ENCODE measurements at places on chromosomes 1 and 21.
A peak's percentile ranks its signal among the peaks of the same experiment; 100 is the strongest.

DNA sequence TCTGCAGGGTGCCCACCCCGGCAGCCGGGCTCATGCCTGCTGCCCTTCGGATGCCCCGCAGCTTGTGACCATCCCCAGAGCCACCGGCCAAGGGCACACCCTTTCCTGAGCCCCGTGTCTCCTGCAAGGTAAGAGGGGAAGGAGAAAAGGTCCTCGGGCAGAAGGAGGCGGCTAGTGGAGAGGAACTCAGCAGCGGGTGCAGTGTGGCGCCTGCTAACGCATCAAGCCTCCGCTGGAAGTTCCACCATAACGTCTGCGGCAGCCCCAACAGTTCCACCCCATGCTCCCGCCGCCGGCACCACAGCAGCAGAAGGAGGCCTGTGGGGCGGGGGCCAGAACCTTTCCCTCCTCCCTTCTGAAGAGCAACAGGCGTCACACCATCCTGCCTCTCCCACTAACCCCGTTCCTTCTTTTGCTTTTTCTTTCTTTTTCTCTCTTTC is 990 bp downstream of the VWA5B1 start:
- peak; percentile 12 for DNase-seq

GRCh38 chr1:166127003-166127402 is 39.8 kb downstream of the FAM78B start:
- no peak for DNase-seq

GRCh38 chr1:17539118-17539476 is 401 bp upstream of the ARHGEF10L start:
- DNase-seq: no peak

- no peak for DNase-seq
Observed at GRCh38 chr1:95229037-95229436, 5.0 kb upstream of the RWDD3 start.

- no peak for DNase-seq
Observed at GRCh38 chr1:224791362-224791941, 138.0 kb upstream of the DNAH14 start.

DNA sequence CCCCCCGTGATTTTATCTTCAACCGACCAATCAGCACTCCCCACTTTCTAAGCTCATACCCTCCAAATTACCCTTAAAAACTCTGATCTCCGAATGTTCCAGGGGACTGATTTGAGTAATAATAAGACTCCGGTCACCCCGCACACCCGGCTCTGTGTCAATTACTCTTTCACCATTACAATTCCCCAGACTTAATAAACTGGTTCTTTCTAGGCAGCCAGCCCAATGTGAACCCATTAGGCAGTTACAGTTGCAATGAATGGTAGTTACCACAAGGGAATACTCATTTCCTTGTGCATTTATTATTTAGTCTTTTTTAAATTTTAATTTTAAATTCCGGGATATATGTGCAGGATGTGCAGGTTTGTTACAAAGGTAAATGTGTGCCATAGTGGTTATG is 177.9 kb downstream of the HFM1 start:
- DNase-seq: no peak

DNA sequence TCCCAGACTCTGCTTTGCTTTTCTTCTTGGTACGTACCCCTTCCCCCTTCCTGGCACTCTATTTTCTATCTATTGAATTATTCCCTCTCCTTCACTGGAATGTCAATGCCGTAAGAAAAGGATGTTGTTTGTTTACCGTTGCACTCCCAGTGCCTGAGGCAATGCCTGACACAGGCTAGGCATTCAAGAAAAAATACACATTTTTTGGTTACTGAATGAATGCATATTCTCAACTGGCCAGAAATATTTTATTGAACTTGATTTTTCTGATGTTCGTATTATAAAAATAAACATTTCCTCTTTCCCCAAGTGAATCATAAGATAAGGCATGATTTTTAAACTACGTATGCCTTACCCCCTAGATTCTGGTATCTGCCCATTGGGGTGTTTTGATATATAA is 41.2 kb downstream of the GNG12 start:
- DNase-seq: no peak

DNA sequence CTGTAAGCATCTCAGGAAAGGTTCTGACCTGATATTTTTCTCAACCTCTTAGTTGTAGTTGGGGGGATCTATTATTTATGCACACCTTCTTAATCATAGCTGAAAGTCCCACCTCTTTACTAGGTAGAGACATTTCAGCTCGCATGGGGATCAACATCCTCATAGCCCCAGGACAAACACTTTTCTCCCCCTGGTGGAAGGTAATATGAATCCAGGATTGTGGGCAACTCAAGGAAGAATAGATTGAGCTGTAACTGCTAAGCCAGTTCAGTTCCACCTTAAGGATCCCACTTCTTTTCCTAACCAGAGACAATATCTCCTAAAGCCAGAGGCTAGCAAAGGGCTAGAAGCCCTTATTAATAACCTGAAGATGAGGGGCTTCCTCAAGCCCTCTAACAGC is 25.4 kb upstream of the SMYD3 start:
- DNase-seq: no peak

DNA sequence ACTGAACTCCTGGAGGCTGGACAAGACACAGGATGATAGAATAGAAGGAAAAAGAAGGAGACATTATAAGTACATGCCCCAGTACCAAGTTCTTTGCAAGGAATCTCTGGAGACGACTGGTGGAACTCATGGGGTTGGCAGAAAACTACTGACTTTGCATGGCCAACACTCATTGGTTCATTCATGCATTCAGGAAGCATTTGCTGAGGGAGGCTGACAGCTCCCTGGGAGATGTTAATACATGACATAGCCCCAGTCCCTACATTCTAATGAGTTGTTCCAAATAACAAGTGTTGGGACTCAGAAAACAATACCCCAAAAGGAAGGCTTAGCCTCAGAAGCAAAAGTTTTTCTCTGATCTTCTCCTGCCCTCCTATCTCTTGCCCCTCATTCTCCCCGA is 172.8 kb upstream of the IRF2BP2 start:
- no peak for DNase-seq

DNA sequence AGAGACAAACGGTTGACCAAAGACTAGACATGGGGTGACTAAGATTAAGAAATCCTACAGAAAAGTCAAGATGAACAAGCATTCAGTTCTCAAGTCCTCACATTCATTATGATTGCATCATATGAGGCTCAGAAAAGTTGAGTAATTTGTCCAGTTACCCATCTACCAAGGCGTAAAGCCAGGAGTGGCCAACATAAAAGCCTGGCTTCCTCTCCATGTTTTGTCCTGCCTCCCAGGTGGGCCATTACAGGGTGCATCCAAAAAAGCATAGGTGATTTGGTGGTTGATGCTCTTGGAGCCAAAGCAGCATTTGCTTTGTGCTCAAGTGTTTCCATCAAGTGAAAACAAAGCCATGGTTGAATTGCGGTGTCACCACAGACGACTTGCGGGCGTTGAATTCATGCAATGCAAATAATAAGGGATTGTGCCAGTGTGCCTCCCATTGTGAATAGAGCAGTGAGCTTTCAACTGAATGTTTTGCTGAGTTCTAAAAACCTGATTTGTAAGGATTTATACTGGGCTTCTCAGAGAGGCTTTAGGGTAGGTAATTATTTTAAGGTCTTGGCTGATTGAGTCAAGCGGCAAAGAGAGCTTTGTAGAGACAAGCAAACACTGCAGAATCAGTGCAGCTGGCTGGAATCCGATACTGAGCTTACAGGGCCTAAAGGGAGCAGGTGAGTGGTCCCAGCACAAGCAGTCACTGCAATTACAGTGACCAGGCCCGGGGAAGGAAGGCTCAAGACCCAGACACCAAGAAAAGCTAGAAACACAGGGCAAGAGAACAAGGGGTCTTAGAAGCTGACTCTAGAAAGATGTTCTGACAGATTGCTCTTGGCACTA is 54.1 kb downstream of the KCNJ15 start:
- no peak for DNase-seq

DNA sequence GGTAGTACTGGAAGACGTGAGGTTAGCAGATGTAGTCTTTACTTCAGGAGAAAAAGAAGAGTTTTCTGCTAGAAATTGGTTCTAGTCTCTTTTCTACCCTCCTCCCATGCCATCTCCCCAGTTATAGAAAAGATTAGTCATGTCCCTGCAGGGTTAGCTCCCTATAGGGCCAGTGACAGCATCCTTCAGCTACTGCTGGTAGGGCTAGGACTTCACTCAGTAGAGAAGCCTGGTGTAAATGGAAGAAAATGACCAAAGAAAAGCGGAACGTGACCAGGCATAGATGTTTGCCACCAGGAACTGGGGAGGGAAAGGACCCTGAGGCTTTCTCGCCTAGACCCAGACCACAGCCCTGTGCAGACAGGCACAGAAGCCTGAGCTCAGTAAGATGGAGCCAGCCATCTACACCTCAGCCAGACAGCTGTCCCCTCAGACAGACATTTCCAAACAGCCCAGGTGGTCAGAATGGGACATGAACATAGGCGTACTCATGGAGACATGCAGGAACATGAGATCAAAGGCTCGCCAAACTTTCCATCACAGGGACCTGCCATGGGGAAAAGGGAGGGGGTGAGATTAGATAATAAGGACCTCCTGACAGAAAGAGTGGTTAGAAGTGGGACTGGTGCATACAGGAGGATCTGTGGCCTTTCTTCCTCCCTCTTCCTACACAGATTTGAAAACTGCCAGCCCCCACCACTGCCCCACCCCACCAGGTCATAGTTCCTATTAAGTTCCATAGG is 23.5 kb upstream of the SLAMF9 start:
- no peak for DNase-seq

DNA sequence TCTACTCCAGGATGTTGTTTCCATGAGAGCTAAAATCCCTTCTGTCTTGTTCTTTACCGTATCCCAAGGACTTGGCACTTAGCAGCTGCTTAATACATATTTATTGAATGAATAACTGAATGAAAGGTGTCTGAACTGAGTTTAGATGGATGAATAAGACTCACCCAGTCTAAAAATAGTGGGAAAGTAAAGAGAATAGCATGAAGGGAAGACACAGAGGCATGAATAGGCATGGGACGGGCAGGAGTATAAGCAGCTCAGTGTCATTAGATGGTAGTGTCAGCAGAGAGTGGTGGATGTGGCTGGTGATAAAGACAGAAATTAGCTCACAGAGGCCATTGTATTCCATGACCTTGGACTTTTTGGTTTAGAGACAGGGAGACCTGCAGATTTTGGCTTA is 9.2 kb downstream of the IL12RB2 start:
- no peak for DNase-seq

- no peak for DNase-seq
Observed at GRCh38 chr1:4108331-4108730, 208.3 kb upstream of the C1orf174 start.

- no peak for DNase-seq
Observed at GRCh38 chr1:158999316-159000069, 10.2 kb upstream of the IFI16 start.

DNA sequence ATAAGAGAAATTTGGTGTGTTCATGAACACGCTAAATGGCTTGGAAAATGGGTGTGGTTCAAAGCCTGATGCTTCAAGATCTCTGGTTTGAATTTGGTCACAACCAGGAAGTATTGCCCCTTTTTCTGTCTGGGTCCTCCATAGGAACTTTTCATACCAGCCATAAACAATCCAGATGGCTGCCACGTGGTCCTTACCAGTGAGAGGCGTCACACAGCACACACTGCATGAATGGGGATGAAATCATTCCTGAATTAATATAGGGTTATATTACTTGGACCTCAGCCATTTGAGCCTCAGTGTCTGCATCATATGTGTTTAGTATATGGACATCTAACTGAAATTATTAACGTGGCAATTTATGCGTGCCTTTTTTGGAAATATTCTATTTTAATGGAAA is 64.0 kb downstream of the PRRX1 start:
- DNase-seq: no peak

DNA sequence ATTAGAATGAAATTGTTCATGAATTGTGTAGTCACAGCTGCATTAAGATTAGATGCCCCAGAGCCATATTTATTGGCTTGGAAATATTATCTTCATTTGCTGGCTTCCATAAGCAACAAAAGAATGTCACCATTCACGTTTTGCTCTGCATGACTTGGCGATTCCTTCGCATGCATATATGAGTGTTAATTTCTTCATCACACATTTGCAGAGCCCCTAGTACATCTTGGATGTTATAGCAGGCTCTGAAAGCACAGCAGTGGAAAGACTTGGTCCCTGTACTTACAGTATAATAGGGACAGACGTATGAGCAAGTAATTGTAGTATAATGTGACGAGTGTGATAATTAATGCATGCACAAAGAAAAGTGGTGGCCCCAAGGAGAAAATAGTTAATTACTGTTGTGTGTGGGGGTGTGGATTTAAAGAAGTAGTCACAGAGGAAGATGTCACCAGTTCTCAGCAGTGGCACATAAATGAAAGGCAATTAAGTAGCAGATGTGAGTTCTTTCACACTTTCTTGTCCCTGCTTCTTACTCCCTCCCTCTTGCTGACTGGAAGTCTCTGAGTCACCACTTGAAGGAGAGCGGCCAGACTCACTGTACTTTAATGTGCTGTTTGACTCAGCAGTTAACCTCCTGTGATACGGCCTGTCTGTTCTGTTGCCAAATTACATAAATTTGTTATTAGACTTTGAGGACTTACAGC is 21.0 kb downstream of the S100A10 start:
- DNase-seq: peak; percentile 65

- DNase-seq: no peak
Observed at GRCh38 chr1:227459326-227459841, 104.0 kb upstream of the ZNF678 start.

GRCh38 chr1:3905953-3906671 is 6.0 kb upstream of the C1orf174 start:
- DNase-seq: no peak

- no peak for DNase-seq
Observed at GRCh38 chr1:29121936-29122681, 1.6 kb downstream of the TMEM200B start.

DNA sequence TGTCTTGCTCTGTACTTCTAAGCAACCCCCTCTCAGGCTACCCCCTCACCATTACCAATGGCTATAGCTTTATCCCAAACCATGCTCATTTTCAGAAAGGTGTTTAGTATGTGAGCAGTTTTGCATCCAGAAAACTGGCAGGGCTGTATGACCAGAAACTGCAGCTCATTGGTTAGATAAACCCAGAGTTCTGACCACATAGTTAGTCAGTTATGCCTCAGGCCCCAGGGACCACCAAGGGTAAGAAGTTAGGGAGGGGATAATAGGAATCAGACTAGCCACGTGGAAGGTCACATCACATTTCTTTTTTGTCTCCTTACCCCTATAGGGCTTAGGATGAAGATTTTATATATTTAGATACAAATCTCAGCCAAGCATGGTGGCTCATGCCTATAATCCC is 1.2 kb downstream of the ITGA10 start:
- DNase-seq: no peak

DNA sequence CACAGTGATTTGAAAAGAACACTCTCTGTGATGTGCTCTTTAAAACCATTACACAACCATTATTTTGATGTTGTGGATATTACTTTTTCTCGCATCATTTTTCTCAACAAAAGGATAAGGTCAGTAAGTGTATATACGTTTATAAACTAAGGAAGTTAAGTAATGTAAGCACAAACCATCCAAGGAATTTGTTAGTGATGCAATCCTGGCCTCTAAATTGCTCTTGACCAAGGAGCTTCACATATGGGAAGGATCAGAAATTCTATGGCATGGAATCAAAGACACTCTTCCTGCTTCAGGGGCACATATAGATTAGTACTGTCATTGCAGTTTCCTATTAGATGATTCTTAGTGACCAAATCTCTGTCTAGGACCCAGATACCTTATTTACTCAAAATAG is 3.6 kb upstream of the PPP2R5A start:
- no peak for DNase-seq

- no peak for DNase-seq
Observed at GRCh38 chr1:15058261-15058660, 95.3 kb upstream of the TMEM51 start.

Data from activated CD8-positive, alpha-beta T cell treated with anti-CD3 and anti-CD28 coated beads for 36 hours (primary cell).